ENCODE measurements at places on chromosomes 3 and 15.
A peak's percentile ranks its signal among the peaks of the same experiment; 100 is the strongest.

DNA sequence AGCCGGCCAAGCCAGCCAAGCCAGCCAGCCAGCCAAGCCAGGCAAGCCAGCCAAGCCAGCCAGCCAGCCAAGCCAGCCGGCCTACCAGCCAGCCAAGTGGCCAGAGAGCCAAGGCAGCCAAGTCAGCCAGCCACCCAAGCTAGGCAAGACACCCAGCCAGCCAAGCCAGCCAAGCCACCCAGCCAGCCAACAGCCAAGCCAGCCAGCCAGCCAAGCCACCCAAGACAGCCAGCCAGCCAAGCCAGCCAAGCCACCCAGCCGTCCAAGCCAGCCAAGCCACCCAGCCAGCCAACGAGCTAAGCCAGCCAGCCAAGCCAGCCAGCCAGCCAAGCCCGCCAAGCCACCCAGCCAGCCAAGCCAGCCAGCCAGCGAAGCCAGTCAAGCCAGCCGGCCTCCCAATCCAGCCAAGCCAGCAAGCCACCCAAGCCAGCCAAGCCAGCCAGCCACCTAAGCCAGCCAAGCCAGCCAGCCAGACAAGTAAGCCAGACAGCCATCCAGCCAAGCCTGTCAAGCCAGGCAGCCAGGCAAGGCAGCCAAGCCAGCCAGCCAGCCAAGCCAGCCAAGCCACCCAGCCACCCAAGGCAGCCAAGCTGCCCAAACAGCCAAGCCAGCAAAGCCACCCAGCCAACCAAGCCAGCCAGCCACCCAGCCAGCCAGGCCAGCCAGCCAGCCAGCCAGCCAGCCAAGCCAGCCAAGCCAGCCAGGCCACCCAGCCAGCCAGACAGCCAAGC is 200.5 kb downstream of the GOLGA6L6 start:
- peak; percentile 67 for DNase-seq

- DNase-seq, result no peak
Measured at GRCh38 chr3:66010739-66011655, 27.7 kb downstream of the MAGI1 start.

DNA sequence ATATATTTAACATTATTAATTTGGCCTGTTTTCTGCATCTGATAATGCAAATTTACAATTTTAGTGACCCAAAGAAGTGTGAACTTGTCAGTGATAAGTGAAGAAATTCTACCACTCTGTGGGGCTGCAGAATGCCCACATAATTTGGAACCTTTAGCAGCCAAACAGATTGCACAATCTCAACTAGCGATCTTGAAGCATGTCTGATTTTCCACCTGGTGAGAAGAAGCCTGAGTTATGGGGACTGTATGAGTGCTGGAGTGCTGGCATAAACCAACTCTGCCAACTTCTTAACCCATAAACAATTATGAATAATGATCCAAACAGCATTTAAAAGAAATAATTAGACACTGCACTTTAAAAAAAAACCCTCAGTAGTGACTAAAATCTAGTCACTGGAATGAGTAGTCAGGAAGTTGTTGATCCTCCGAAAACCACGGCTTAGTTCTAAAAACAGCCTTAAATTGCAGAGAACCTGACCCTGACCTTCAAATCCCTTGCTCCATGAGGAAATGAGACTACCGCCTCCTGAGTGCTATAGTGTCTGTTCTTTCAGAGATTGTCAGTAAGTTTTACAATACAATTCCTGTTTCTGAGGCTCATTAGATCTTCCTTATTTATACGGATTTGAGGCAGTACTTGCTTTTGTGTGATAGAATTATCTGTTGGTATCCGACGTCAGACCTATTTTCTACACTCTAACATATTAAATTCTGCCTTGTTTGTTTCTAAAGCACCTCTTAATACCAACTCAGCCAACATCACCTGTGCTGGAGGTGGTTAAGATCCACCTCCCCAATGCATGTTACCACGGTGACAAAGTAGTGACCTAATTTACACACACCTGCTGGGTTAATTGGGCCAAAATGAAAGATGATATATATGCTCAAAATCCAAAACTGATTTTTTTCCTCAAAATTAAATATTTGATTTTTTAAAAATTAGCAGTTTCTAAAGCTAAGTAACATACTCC is 267.7 kb downstream of the ZBTB20 start:
- DNase-seq, result no peak

DNA sequence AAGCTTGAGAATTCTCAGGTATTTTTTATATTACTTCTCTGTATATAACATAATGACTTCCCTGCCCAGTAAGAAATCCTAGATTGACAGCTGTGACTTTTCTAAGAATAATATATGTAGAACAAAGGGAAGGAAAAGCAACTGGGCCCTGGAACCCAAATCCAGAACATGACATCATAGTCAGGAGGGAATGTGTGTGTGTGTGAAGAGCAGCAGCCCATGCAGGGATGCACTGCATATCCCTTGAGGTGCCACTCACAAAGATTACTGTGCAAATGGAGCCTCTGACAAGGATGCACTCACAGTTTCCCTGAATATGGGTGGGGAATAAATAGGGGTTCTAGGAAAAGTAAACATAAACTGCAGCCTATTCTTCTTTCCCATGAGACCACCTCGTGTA is 279.5 kb downstream of the NEK10 start:
- no peak for DNase-seq
